ENCODE measurements at places on chromosomes 12 and 14.

DNA sequence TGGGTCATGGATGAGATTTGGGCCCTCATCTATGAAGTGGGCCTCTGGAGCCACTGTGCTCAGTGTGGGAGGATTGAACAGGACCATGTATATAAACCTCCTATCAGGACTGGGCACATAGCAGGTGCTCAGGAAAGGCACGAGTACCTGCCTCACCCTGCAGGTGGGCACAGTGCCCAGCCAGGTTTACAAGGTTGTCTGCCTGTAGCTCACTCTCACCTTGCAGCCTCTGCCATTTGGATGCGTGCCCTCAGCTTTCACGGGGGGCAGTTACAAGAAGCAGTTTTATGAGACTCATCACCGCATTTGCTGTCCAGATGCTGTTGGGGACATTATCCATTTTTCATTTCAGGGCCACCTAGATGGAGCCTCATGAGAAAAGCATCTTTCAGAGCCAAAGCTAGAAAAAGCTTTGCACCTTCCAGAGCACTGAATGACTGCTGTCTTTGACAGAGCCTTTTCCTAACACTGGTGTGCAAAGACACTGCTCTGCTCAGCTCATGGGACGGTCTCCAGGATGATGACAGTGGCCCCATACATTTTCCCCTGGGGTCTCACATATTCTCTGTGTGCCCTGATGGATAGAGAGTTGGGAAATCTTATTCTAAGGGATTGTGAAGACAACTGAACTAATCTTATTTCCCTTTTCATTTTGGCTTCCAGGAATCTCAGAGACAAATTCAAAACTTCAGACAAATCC, 327.5 kb upstream of the RTL1 start:
- no peak for DNase-seq

GRCh38 chr12:100138803-100139098, 3.9 kb downstream of the BLTP3B start:
- DNase-seq, result no peak

DNA sequence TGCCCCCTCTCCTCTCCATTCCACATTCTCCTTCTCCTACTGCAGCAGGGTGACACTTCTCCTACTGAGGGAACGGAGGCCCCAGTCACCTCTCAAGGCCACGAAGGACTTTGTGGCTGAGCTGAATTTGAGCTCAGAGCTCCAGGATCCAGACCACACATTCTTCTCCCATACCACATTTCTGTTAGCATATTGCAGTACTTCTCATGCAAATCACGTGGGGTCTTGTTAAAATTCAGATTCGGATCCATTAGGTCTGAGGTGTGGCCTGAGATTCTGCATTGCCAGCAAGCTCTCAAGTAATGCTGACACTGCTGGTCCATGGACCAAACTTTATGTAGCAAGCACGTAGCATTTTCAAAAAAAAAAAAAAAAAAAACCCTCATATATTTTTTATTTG, 9.6 kb upstream of the IFI27L2 start:
- DNase-seq, result no peak

GRCh38 chr12:48445538-48445937, 26.8 kb upstream of the ANP32D start:
- DNase-seq, result no peak

- no peak for DNase-seq
These were observed 182.5 kb upstream of the RGS6 start for GRCh38 chr14:71749613-71750238.

GRCh38 chr14:22003461-22003860, 329.8 kb upstream of the OR4E1 start:
- no peak for DNase-seq

GRCh38 chr12:4626543-4626942, 22.3 kb downstream of the AKAP3 start:
- no peak for DNase-seq

DNA sequence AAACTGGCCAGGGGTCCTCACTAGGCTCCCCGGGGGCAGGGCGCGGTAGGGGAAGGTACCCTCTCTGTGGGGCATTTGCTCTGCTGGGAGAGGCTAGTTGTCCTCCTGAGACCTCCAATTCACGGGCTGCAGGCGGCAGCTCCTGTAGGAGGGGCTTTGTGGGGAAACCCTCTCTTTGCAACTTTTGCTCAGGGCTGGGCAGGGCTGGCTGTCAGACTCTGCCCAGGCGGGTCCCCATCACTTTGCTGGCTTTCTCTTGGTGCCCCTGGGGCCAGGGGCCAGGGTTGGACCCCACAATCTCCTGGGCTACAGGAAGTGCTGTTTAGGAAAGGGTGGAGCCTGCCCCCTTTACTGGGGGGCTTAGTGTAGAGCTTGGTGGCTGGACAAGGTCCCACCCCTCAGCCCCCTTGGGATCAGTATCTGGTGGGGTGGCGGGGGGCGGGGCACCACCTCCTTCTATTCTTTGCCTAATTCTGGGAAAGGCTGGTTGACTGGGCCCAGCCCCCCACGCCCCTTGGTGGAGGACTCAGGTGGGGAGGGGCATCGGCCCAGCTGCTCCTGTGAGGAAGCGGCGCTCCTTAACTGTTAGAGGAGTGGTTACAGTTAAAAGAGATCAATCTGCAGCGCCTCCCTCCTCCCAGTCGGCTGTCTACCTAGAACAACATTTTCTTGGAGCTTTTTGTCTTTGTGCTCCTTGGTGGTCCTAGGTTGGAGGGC, 918.7 kb downstream of the AACS start:
- DNase-seq, result no peak

GRCh38 chr12:29867823-29868222, 84.1 kb upstream of the TMTC1 start:
- no peak for DNase-seq

DNA sequence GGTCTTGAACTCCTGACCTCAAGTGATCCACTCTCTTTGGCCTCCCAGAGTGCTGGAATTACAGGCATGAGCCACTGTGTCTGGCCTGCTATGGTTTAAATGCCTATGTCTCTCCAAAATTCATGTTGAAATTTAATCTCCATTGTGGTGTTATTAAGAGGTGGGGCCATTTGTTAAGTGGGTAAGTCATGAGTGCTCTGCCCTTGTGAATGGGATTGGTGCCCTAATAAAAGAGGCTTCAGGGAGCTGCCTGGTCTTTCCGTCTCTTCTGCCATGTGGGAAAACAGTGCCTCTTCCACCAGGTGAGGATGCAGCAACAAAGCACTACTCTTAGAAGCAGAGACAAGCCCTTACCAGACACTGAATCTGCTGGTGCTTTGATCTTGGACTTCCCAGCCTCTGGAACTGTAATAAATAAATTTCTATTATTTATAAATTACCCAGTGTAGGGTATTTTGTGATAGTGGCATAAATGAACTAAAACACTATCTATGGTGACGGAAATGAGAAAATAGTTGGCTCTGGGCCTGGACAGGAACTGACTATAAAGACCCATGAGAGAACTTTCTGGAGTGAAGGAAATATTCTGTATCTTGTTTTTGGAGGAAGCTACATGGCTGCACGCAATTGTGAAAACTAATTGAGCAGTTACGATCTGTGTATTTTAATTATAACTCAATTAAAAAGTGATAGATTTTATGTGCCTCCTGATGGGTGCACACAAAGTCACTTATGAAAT, 12.1 kb upstream of the ATP23 start:
- DNase-seq, result no peak

- DNase-seq, result no peak
These were observed 10.2 kb downstream of the PSMC1 start for GRCh38 chr14:90266441-90267154.

- peak; percentile 50 for DNase-seq
These were observed at the start of gene CD4 for GRCh38 chr12:6788972-6789924. Gene CD4 (plus strand): TSS chr12:6789528. CDS start chr12:6800139, 10,611 bp downstream.

DNA sequence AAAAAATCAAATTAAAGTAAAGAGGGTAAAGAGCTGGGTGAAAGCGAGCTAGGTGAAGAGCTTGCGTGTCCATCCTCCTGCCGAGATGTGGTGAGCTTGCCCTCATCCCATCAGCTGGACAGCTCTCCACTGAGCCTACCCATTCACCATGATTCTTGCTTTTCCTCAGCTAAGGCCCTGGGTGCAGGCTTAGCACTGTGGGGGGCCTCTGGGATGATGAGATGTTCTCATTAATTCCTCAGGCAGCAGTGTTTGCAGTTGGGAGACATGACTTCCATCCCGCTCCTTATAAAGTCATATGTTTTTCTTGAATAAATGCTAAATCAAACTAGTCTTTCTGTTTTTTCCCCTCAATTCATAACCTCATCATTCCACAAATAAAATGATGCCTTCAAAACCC, 18.0 kb downstream of the PHLDA1 start:
- no peak for DNase-seq

DNA sequence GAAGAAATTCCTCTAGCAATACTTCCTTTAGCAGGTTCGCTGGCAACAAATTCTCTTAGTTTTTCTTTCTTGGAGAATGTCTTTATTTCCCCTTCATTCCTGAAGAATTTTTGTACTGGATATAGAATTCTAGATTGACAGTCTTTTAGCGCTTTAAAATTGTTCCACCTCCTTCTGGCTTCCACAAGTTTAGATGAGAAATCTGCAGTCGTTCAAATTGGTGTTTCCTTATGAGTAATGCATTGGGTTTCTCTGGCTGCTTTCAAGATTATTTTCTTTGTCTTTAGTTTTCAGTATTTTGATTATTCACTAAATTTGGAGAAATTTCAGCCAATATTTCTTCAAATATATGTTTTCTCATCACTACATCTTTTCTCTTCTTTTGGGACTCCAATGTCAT, 33.3 kb upstream of the FGF6 start:
- no peak for DNase-seq

GRCh38 chr14:38203929-38204718, 3.6 kb upstream of the SSTR1 start:
- no peak for DNase-seq

DNA sequence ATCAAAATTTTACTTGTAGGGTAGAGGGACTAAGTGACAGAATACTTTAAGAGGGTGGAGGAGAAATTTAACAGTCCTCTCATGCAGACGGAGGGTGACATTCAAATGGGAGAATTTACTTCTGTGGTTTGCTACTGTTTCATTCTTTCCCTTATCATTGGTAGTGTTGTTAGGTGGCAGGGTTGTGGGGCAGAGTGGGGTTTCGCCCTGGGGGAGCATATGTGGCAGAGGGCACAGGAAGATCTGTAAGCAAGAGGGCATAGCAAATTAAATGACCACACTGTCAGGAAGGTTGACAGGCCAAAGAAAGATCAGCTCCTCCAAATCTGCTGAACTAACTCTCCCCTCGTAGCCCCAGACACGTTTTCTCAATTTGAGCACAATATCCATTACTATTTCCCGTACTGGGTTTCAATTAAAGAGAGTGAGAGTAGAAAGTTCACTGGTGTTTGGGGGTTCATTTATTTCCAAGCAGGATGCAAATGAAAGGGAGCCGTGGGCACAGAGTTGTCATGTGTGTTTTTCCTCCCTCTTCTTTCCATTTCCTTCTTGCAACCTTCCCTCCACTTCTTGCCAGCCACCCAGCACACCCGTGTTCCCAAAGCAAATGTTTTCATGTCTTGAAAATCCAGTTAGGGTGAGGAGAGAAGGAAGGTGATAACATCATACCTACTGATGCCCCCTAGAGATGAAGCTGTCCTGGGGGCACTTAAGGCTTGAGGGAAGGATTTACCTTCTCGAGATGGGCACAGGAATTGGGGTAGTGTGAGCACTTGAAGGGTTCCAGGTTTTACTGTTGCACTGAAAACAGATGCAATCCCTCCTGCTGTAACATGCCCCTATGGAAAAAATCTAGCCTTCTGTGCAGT, 6.5 kb upstream of the TBX3 start:
- no peak for DNase-seq

DNA sequence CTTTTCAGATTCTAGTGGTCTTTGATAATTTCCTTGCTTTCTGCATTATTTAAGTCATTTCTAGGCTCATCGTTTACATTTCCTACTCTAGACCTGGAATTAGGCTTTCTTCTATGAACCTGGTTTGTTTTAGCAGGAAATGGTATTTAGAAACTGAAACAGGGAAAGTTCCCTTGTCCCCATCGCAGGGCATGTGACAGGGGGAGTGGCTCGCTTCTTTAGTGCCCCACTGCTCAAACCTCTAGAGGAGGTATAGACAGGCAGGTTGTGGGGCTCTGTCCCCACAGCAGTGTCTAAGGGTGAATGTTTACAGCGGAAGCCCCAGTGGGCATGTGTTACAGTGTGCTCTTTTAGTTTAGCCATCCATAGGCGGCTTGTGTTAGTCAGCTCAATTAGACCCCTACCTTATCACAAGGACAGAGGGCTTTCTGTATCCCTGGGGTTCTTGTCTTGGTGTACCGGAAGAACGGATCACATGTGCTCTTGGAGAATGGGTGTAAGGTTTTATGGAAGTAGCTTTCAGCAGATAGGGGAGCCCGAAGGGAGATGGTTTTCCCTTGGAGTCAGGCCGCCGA, 25.0 kb downstream of the IFT81 start:
- DNase-seq, result no peak

- no peak for DNase-seq
These were observed 90.9 kb upstream of the DCN start for GRCh38 chr12:91273560-91273959.

- no peak for DNase-seq
These were observed 91.0 kb downstream of the RBM19 start for GRCh38 chr12:113874999-113875561.

- no peak for DNase-seq
These were observed 576.0 kb downstream of the NRXN3 start for GRCh38 chr14:78746086-78746595.

- no peak for DNase-seq
These were observed 467 bp downstream of the KCNK13 start for GRCh38 chr14:90062127-90062794.

DNA sequence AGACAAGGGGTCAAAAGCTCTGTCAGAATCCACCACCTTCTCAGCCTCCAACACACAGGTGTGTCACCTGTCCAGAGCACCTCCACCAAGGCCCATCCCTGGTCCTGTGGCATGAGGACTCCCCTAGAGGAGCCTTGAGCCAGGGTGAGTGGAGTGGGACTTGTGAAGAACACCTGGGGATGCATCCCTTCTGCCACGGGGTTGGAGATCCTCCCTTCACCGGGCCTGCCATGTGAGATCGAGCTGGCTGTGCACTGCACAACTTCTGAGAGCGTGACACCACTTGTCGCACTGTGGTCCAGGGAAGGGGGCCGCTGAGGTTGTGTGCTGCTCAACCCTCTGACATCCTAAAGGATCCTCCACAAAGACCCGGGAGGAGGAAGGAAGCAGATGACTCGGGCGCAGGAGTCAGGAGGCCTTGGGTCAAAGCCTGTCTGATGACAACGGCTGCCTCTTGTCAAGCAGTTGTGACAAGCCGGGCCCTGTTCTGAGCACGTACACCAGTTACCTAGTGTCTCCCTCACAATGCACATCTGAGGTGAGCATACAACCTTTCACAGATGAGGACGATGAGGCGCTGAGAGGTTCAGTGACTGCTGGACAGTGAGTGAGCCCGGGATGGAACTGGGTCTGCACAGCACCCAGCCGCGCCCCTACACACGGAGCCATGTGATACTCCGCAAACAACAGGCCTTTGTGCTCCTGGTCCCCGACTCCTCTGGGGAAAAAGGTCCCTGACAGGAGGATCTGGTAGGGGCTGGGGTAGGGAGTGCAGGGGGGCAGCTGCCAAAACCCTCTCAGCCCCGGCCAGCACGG, 35.6 kb downstream of the CHGA start:
- DNase-seq, result no peak

GRCh38 chr14:93741556-93742230, 46.6 kb downstream of the PRIMA1 start:
- DNase-seq, result no peak

Measured in stimulated activated CD4-positive, alpha-beta T cell treated with anti-CD3 and anti-CD28 coated beads, Interleukin-1b, Interleukin-23, amount 100 ng/mL, for 24 hours (primary cell).